Activated CD8-positive, alpha-beta memory T cell treated with anti-CD3 and anti-CD28 coated beads, Interleukin-2, amount 50 U/mL, for 48 hours (primary cell): ENCODE measurements at places on chromosomes 11 and 22.

- DNase-seq: no peak
These were observed 14.4 kb upstream of the ST3GAL4 start for GRCh38 chr11:126340960-126341606.

DNA sequence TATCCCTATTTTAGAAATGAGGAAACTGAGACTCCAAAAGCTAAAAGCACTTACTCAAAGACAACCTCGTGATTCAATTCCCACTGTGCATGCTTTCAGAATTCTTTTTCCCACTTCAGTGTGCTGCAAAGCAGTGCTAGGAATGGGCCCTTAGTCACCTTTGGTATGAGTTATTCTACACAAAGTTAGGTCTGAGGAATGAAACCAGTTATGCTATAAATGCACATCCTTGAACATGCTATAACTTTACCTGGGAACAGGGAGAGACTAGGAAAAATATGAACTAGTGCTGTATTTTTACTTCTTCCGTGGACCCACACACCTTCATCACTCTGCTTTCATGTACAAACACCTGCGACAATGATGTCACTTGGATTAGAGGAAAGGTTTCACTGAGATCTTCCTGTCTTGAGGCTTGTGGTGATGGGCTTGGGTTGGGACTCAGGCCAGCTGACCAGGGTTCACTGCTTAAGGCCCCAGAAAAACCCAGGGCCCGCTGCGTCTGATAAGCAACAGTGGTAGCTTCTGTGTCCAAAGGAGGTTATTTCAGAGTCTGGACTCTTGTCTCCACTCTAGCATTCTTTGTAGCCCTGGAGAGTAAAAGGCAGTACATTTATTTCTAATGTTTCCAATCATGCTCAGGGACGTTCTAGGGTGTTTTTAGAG is 81.6 kb downstream of the ZC3H12C start:
- no peak for DNase-seq

DNA sequence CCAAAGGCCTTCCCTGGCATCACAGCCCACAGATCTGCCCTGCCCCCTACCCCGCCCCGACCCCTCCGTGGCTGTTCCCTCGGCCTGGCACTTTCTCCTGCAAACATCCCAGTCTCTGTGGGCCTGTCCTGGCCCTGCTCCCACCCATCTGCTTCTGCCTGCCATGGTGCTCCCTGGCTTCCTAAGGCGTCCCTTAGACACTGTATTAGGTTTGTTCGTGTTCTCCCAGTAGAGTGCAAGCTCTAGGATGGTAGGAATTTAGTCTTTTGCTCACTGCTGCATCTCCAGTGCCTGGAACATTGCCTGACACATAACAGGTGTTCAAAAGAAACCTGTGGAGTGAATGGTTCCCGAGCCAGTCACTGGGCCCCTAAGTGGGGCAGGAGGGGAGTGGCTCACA is 69.6 kb upstream of the PITPNB start:
- peak; percentile 2 for DNase-seq

GRCh38 chr11:9861860-9862725 is 198.2 kb downstream of the SWAP70 start:
- DNase-seq: peak; percentile 64

DNA sequence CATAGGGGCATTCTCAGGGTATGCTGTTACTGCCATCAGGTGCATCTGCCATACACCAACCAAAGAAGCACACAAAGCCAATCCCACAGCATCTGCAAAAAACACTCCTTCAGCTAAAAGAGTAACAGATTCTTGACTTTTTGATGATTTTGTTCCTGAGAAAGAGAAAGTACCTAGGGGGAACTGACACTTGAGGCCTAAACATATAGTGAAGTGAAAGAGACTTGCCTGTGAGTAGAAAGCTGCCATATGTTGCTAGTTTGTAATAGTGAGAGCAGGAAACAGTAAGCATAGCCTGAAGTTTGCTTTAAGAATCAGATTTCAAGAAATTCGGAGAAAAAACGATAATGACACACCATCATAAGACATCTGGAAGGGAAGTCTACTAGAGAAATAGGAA is 97.9 kb upstream of the CTSC start:
- no peak for DNase-seq
